GM04504 (cell line): ENCODE measurements at places on chromosomes 3 and 15.

DNA sequence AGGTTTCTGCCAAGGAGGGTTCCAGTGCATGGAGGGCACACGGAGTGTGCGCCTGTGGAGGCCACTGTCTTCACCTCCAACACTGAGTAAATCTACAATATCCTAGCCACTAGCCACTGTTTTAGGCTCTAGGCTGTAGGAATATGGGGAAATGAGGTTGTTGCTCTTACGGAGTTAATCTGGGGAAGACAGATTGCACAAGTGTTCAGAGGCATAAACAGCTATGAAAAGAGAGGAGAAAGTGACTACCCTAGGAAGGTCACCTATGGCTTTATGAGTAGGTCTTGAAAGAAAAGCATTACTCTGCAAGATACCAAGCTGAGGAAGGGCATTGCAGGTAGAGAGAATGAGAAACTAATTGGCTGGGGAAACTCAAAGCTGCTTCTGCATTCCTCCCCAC, 85.7 kb downstream of the CYP19A1 start:
- no peak for DNase-seq

DNA sequence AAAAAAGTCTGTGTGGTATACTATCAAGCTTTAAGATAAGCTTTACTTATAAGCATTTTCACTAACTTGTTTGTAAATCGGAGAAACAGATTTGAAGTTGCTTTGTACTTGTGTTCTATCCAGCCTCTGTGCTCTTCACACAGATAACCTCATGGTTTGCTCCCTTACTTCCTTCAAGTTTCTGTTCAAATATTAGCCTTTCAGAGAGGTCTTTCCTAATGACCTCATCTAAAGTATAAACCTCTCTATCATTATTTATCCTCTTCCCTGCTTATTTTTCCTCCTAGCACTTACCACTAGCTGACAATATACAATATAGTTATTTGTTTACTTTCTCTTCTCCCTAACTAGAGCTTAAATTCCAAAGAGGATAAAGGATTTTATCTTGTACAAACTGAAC, 180.0 kb downstream of the CBLB start:
- DNase-seq, result no peak

DNA sequence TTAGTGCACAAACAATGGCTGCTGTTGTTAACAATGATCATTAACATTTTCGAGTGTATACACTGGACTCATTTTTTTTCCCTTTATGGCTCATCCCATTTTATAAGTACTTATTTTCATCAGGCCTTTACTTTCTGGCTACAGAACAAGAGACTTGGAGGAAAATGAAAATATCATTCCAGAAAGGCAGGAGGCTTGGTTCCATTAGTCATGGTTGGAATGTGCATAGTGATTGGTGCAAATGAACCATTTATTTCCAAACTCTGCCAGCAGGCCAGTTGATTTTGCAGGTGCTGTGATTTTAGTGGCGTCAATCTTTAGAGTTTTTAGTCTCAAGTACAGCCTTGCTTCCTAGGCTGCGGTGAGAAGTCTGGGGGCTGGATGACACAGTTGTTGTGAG, 151.8 kb downstream of the ITPR1 start:
- no peak for DNase-seq

DNA sequence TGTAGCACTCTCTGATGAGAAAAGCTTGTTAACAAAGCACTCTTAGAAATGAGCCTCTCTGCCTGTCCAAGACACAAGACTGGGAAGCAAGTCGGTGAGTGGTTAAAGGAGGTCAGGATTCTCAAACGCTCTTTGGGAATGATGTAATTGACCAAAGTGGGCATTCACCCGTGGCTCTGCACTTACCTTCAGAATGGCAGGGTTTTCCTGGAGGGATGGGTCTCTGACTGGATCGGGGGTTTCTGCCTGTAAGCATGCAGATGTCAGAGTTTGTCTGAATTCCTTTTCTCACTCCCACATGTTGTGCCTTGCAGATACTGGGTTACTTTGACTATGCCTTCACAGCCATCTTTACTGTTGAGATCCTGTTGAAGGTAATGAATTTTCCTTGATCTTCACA, 106.3 kb downstream of the CHDH start:
- no peak for DNase-seq

- no peak for DNase-seq
These were observed 738.3 kb upstream of the CFAP20DC start for GRCh38 chr3:59788133-59788532.

GRCh38 chr15:61051569-61052031, 177.5 kb downstream of the RORA start:
- DNase-seq, result peak; percentile 67

DNA sequence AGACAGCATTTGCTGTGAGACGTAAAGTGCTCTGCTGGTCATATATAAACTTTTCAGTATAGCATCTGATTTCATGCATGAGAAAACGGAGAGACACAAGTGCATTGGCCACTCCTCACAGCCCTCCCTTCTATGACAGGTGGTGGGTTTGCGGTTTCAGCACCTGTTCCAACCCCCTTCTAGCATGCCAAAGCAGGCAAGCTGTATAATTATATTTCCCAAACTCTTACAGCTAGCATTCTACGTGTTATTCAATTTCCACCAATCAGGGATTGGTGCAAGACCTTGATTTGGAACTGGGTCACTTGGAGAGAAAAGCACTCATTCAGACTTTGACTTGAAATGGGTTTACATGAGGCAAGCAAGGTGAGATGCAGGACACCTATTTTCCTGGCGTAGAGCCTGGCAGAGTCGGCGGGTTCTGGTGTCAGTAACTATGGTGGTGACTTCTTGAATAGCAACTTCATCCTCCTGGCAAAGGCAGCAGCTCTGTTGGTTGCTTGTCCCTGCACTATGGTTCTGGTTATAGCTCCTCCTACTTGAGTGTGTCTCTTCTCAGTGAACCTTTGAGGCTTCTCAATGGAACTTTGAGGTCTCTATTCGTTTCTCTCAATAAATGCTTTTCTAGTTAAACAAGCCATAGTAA, 356.5 kb downstream of the TBL1XR1 start:
- no peak for DNase-seq

GRCh38 chr3:156561533-156561932, 6.6 kb upstream of the SSR3 start:
- DNase-seq, result no peak

- DNase-seq, result no peak
These were observed 87.1 kb downstream of the ANO10 start for GRCh38 chr3:43534675-43535074.

- no peak for DNase-seq
These were observed 412.3 kb downstream of the ERC2 start for GRCh38 chr3:56055951-56056350.
